ENCODE measurements at places on chromosomes 6 and 20. TPM values are rescaled to one million over a fixed set of nuclear protein-coding genes. Genes with fewer than 3 reads are reported as not detected.

The SFT2D1 gene
- total RNA-seq, result 38.2 TPM

The HDGFL1 gene
- total RNA-seq, result not detected

The RSPH9 gene
- not detected for total RNA-seq

The PHACTR3 gene
- not detected for total RNA-seq

The ENPP4 gene
- 0.93 TPM for total RNA-seq

The FAM184A gene
- total RNA-seq, result 4.3 TPM

The NCR2 gene
- total RNA-seq, result not detected

The NKAPL gene
- not detected for total RNA-seq

The ATXN1 gene
- total RNA-seq, result 11.5 TPM

The HLA-DRA gene
- 285 TPM for total RNA-seq

The TRIM40 gene
- not detected for total RNA-seq

The FAM162B gene
- total RNA-seq, result not detected

The GSTA2 gene
- not detected for total RNA-seq
